ENCODE measurements at places on chromosomes 1 and 21.

DNA sequence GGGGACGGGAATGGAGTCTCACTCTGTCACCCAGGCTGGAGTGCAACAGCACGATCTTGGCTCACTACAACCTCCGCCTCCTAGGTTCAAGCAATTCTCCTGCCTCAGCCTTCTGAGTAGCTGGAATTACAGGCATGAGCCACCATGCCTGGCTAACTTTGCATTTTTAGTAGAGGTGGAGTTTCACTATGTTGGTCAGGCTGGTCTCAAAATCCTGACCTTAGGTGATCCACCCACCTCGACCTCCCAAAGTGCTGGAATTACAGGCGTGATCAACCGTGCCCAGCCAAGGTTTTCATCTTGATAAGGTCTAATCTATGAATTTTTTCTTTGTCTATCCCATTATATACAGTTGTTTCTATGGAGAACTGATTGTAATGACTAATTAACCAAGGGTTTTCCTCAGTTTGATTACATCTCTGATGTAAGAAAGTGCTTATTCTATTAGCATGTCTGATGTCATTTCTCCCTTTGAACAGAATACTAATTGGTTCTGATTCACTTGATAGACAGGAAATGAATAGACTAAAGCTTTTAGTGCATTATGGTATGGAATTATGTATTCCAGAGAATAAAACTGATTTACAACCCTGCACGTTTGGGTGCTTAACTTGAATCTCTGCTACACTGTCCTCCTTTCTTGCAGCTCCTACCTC is 11.9 kb downstream of the PACC1 start:
- DNase-seq: no peak

GRCh38 chr1:190179817-190180216 is 297.8 kb downstream of the BRINP3 start:
- no peak for DNase-seq

DNA sequence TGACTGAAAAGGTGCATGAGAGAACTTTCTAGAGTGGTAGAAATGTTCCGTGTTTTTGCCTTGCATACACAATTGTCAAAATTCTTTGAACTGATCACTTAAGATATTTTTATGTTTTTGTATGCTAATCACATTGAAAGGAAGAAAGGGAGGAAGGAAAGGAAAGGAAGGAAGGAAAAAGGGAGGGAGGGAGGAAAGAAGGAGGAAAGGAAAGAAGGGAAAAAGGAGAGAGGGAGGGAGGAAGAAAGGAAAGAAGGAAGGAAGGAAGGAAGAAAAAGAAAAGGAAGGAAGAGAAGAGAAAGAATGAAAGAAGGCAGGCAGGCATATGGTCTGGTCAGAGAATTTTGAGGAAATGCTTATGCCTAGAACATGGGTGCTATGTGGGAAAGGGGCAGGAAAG is 68.4 kb upstream of the PGBD5 start:
- DNase-seq: no peak

- DNase-seq: no peak
Measured at GRCh38 chr1:218066332-218066731, 218.8 kb upstream of the RRP15 start.

- DNase-seq: no peak
Measured at GRCh38 chr1:146021622-146022402, at the start of gene HJV. Gene HJV (minus strand): TSS chr1:146021735. CDS start chr1:146020231, 1,504 bp downstream.

- DNase-seq: no peak
Measured at GRCh38 chr21:41435706-41436105, 9.7 kb downstream of the MX1 start.

- DNase-seq: no peak
Measured at GRCh38 chr1:92262516-92262915, 36.3 kb downstream of the GLMN start.

- no peak for DNase-seq
Measured at GRCh38 chr1:39944410-39945112, 10.4 kb upstream of the MFSD2A start.

DNA sequence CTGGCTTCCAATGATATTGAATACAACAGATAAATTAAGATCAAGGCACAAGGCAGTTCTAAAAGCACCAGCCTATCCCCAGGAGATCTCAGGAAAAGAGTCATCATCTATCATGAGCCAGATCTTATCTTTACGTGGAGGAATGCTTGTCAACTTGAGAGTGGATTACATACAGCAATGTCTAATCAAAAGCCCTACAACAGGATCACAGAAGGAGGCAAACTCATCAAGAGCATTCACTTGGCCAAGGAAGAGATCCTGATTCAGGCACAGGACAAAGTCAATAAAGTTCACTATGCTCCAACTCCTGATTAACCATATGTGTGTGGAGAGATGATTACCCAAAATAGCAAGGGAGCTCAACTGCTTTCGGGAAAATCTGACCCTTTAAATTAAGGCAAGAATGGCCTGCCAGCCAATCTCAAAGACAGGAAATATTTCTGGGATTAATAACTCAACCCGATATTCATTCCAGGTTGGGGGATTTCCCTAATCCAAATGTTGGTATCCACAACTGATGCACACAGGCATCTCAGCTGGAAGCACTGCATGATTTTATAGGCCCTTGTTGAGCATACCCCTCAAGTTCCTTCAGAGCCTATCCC is 33.7 kb downstream of the TBX15 start:
- DNase-seq: no peak

GRCh38 chr1:44819196-44819607 is 10.9 kb downstream of the BTBD19 start:
- no peak for DNase-seq

DNA sequence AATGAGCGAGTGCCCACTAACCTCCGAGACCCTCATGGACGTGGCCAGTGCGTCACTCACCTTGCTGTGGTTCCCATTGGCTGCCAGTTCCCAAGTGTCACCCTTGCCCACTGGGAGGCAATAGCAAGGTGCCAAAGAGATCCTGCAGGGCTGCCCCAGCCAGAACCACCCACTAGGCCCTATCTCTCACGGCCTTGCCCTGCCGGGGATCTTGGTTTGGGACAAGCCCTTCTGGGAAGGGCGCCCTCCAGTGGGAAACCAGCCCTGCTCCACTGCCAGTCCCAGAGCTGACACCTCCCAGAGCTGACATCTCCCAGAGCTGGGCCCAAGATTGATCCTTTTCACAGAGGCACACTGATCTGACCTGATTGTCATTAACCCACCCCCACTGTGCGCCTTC is 2.1 kb upstream of the SELENON start:
- peak; percentile 20 for DNase-seq

GRCh38 chr1:184682956-184683355 is 71.7 kb downstream of the EDEM3 start:
- DNase-seq: no peak

DNA sequence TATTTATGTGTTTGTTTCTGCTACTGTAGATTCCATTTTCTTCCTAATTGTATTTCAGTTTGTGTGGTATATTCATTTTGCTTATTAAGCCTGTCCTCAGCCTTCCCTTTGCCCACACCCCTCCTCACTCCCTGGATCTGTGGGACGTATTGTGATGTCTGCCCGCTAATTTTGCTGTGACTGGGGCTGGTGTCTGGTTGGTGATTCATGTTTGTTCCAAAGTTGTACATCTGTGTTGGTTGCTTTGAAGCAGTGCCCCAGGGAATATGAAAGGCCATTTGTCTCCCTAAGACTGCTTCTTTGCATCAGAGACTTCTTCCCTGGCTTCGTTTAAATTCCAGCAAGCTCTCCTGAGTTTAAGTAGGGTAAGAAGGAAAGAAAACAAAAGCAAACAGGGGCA is 289.5 kb upstream of the SGIP1 start:
- no peak for DNase-seq

GRCh38 chr1:6045561-6045960 is at the start of gene KCNAB2:
Gene KCNAB2 (plus strand): TSS chr1:6045888. CDS start chr1:6051537, 5,649 bp downstream.
- no peak for DNase-seq

DNA sequence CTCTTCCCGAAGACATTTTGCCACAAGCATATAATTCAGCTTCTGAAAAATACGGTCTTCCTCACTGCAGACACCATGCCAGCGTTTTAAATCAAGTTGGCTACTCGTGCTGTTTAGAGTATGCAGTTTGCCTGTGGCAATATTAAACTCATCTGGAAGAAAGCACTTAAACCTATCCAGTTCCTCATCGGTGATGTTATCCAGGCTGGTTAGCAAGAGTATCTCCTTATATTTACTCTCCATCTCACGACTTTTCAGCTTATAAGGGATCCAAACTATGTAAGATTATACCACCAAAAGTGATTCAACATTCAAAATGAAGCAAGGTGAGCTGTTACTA is 9.7 kb upstream of the IFI16 start:
- no peak for DNase-seq

DNA sequence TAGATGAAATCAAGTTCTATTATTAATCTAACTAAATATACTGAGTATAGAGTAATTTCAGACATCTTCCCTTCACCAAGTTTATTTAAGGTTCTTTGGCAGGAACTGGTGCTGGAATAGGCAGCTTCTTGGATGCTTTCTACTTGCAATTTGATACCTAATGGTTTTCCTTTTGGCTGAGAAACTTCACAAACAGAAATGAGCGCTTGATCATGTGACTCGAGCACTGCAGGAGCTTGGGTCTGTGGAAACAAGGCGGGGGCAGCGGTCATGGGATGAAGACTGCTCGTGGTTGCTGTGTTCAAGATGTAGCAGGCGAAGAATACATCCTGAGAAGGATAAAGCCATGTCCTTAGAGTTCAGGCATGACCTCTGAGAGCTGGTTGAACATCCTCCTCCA is 136.8 kb downstream of the PTPRC start:
- DNase-seq: peak; percentile 53

DNA sequence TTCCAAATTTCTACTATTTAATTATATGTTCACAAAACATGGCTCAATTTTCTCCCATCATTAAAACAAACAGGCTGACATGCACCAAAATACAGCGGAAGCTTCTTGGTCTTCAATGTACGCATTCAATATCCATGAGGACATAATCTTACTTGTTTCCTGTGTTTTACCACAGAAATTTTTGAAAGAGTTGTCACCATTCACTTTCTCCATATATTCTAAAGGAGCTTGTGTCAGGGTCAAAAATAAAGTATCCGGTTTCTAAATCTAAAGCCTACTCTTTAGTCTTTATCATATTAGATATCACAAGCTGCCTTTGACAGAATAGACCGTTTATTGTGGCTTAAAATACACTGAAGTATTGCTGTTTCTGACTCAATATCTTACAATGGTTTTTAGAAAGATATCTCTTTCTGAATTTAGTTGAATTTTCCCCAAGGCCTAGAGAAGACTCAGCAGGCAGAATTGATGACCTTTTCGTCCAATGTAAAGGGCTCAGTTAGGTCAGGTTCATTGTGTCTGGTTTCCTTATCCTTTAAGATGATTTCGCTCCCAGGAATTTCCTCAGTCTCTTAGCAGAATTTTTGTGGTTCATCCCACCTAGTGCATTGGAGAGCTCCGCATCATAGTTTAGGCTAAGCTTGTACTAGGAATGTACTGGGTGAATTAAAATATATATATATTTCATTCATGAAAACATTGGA is 717.2 kb downstream of the NCAM2 start:
- DNase-seq: no peak

- DNase-seq: peak; percentile 63
Measured at GRCh38 chr1:196121181-196121580, 487.1 kb downstream of the KCNT2 start.

DNA sequence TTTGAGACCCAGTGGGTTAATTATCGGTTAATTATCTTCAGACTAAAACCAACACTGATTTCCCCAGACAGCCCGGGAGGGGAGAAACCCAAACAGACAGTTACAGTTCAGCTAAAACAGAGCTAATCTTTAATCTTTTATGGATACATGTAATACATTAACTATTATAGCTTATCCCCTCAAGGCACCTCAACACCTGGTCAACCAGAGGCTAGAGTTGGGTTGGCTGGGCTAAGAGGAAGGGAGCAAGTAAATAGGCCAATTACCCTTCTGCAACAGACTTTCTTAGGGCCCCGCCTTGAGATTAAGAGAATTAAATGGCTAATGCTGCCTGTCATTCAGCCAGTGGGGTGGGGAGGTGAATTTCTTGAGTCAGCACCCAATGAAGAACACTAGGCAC is 6.6 kb upstream of the MED18 start:
- DNase-seq: no peak

GRCh38 chr1:244843148-244843978 is 7.9 kb downstream of the COX20 start:
- no peak for DNase-seq

GRCh38 chr1:188888386-188888785 is 1589.3 kb downstream of the BRINP3 start:
- DNase-seq: no peak

GRCh38 chr1:230123280-230124185 is 56.5 kb downstream of the GALNT2 start:
- DNase-seq: no peak

DNA sequence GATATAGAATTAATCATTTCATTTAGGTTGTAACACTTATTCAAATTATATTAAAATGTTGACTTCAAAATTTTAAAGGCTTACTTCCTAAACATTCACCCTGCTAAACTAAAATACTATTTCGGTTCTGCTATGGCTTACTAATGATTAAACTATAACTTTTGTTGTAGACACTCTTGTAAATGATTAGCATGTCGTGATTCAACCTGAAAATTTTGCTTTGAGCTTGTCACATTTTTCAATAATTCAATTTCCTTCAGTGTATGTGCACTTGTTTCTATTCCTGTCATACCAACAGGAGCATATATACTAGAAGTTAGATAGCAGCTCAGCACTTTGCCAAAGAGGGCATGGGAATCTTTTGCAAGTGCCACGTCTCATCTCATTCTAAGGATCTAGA is 1018.8 kb downstream of the AMY1C start:
- no peak for DNase-seq

DNA sequence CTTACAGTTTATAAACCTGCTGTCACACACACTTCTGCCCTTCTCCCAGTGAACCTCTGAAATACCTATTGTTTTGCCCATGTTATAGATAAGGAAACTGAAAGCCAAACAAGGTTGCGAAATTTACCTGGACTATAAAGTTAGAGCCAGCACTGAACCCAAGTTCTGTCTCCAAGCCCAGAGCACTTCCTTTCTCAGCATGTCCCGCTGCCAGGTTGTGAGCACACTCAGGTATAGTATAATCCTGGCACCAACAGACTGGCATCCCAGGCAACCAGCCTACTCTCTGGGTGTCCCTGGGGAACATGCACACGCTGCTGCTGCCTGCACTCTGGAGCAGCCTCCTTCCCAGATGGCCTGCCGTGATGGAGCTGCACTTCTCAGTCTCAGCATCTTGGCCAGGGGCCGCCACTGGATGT is 45.1 kb downstream of the PGBD5 start:
- no peak for DNase-seq

- no peak for DNase-seq
Measured at GRCh38 chr21:41766883-41767605, at the start of gene RIPK4. Gene RIPK4 (minus strand): TSS chr21:41767052. CDS start chr21:41767041, 11 bp downstream.

DNA sequence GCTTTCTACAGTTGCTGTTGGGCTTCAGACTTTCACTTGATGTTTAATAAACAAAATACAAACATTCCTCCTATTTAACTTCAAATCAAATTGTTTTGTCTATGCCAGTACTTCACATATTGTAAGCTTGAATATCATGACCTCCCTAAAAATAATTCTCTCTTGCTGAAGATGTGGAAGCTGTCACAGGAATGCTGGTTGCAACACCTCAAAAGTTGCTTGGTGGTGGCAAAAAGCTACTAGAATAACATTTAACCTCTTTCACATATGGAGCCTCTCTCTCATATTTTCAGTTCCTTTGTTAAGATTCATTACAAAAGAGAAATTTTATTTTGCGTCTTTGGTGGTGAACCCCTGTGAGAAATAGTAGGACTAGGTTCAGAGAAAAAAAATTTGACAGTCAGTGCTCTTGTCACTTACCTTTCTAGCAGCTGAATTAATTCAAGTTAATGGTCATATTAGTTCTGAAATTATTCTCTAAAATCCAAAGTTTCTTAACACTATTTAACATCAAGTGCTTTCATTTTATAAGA is 25.5 kb upstream of the F13B start:
- DNase-seq: no peak

- no peak for DNase-seq
Measured at GRCh38 chr1:60952612-60953111, 129.7 kb upstream of the NFIA start.

All from NCI-H446 (cell line).